ENCODE measurements at places on chromosomes 2 and 18.

GRCh38 chr18:23626451-23627279, 36.0 kb downstream of the ANKRD29 start:
- DNase-seq, result no peak

GRCh38 chr2:133063775-133064174, 393.8 kb upstream of the LYPD1 start:
- DNase-seq, result no peak

GRCh38 chr2:71417300-71418202, 35.8 kb upstream of the DYSF start:
- no peak for DNase-seq

GRCh38 chr2:231397011-231397927, 1.8 kb downstream of the B3GNT7 start:
- DNase-seq, result no peak

GRCh38 chr2:232330068-232330999, 48.2 kb upstream of the ALPP start:
- no peak for DNase-seq
